Right ventricle myocardium inferior (tissue), 1 donor: ENCODE measurements at places on chromosomes 16 and 17. TPM values are rescaled to one million over a fixed set of nuclear protein-coding genes. Genes with fewer than 3 reads are reported as not detected.
A peak's percentile ranks its signal among the peaks of the same experiment; 100 is the strongest.

KDM6B gene
- 25.0 TPM for total RNA-seq

RCVRN gene
- not detected for total RNA-seq

GRCh38 chr17:79126139-79126538, 51.5 kb downstream of the ENGASE start:
- no peak for DNase-seq

- DNase-seq = no peak
Observed at GRCh38 chr16:72371307-72372086, 199.5 kb upstream of the PMFBP1 start.

DNA sequence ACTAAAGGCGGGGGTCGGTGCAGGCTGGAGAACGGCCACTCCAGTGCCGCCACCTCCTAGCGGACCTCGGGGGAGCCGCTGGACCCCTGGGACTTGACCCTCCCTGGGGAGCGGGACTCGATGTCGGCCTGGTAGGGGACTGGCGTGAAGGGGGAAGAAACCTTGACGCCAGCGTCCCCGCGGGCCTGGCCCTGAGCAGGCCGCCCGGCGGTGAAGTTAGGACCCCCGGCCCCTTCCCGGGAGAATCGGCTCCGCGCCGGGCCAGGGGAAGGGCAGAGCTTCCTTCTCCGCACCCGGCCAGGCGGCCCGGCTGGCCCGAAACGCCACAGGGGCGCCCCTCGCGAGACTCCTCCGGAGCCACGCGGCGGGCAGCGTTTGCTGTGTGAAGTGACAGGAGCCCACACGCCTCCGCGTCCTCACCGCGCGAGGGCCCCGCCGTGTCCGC, 389 bp downstream of the DUS1L start:
- DNase-seq = peak; percentile 62

GRCh38 chr17:66493283-66494019, 191.0 kb downstream of the PRKCA start:
- no peak for DNase-seq
